ENCODE measurements at places on chromosomes 3 and 15.

DNA sequence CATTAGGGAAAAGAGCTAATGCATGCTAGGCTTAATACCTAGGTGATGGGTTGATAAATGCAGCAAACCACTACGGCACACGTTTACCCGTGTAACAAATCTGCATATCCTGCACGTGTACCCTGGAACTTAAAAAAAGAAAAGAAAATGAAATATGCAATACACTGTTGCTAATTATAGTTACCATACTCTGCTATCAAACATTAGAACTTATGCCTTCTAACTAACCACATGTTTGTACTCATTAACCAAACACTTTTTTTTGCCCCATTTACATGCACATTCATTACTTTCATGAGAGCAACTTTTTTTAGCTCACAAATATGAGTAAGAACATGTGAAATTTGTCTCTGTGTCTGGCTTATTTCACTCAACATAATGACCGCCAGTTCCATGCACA lies 253.1 kb downstream of the CGGBP1 start:
- no peak for DNase-seq

GRCh38 chr15:98528046-98528725 lies 120.2 kb upstream of the IGF1R start:
- no peak for DNase-seq

- no peak for DNase-seq
These were observed 291.0 kb downstream of the TBL1XR1 start for GRCh38 chr3:176906046-176906905.

DNA sequence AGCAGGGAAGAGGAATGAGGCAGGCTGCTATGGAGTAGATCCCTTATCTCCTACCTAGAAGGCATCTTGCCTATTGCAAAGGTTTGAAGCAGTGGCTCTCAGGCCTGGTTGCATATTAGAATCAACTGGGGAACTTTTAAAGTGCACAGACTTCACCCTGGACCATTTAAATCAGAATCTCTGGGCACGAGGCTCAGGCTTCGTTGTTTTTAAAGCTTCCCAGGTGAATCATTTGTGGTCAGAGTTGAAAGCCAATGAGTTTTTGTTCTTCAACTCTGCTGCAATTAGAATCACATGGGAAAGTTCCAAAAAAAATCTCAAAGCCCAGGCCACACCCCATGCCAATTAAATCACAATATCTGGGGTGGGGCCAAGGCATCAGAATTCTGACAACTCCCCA lies 773.1 kb downstream of the AGBL1 start:
- DNase-seq: no peak

DNA sequence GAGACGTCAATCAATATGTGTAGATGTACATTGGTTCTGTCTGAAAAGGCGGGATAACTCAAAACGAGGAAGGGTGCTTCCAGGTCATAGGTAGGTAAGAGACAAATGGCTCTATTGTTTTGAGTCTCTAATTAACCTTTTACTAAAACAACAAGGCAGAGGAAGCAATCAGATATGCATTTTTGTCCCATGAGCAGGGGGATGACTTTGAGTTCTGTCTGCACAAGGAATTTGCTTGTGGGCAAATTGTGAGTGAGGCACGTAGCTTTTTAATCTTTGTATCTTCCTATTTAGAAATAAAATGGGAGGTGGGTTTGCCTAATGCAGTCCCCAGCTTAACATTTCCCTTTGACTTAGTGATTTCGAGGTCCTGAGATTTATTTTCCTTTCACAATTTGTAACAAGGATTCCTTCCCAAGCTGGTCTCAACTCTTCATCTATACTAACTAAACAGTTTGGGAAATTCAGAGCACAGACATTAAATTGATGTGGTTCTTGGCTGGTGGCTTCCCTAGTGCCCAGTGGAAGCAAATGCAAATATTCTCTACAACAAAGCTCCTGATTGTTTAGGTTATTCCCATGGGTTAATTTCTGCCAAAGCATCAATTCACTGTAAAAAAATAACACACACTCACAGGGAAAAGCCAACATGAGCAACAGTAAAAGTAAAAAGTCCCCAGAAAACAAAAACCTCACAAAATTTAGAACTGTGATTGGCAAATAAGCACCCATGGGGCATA lies 738.8 kb upstream of the SGO1 start:
- no peak for DNase-seq

DNA sequence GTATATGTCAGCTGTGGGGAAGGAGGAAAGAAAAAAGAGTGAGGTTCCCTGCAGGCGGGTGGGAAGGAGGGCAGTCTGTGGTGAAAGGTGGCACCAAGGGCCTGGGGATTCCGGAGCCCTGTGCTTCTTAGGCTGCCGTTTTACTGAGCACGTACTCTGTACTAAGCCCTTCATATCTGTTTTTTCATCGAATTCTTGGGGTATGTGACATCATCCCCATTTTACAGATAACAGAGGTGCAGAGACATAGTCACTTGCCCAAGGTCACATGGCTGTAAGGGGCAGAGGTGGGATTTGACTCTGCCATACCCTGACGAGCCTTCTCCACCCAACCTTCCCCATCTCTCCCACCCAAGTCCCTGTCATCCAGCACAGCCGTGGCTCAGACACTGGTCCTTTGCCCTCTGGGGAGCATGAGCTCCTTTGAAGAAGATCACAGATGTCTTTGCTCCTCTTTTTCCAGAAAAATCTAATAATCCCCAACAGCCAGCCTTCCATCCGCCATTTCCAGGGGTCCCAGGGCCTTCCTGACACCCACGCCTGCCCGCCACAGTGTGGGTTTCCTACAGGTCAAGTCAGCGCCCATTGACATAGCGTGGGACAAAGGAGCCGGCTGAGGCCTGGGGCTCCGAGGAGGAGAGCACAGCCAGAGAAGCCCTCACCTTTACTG lies 24.2 kb downstream of the CYP11A1 start:
- DNase-seq: no peak

DNA sequence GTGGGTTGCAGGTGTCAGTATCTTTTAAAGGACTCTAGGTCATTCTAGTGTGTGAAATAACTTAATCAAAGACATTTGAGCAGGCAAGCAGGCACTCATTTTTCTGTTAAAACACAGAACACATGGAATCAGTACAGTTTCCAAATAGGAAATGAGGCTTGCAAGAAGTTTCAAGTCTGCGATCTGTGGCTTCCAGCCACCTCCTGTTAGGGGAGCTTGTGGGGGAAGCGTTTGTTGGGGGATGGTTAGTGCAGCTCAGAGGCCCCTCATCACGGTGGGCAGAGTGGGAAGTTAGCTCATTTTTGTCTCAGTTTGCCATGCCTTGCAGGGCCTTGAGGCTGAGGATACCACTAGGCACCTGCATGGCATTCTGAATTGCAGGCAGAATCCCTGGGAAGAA lies 59.9 kb downstream of the SLC6A11 start:
- no peak for DNase-seq

DNA sequence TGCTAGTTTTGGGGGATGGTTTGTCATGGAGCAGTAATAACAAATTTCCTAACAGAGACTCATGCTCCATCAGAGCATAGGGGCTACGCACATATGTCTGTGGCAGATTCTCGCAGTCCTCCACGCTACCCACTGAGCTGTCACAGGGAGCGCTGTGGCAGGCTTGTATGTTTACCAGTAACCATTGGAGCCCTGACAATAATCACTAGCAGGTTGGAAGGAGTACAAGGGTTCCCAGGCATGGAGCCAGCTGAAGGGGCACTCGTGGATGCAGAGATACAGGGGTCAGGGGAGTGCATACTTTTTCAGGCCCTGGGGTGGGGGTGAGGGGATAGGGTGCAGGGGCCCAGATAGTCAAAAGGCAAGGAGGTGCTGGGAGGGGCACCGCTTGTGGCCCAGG lies 7.9 kb upstream of the GP9 start:
- DNase-seq: no peak

GRCh38 chr3:39479701-39480414 lies 12.4 kb downstream of the MOBP start:
- DNase-seq: no peak

- no peak for DNase-seq
These were observed 54.7 kb downstream of the SLC41A3 start for GRCh38 chr3:126029241-126029640.

DNA sequence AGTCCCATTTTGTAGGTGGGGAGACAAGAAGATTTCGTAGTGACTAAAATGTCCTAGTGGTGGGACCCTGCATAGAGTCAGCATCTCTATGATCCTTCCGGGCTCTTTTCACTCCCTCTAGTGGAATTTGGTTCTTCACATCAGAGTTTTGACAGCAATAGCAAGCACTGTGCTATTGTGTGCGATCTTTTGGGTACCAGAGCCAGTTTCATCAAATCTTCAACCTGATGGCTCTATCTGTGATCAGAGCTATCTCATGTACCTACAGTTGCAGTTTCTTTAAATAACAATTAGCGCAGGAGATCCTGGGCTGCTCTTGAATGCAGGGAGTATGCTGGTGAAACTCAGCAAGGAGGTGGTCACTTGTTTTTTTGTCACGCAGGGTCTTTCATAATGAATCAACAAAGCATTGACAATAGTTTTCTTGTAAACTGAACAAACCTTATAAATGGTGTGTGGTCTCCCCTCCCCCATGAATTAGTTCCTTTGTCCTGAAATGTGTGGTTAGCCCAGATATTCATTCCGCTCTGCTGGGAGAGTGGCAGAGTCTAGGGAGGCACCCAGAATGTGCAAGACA lies 257.2 kb upstream of the SOX2 start:
- no peak for DNase-seq

DNA sequence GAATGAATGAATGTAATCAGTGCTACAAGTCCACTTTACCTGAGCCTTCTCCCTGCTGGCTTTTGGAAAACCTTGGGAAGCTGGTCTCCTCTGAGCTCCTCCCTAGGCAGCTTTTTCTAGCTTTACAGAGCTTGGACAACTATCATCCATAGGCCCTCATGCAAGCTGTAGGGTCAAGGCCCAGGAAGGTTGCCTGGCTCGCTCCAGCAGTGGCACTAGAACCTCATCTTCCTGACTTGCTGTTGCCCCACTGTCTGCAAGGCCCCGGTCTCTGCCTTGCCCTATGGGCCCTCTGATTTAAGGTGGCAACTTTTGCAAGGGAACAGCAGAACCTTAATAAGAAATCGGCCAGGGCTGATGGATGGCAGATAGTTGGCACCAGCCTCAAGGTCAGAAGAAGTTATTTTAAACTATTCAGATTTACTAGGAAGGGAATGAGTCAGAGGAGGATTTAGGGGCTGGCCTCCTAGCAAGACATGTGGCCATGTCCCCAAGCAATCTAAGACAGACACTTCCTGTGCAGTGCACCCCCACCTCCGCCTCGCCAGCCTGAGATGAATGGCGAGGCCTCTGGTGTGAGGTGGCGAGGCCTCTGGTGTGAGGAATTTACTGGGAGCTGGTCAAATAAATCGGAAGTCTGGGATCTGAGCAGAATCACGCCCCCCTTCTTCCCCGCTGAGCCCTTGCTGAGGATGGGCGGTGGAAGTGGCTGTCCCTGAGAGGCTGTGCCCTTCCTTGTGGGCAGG lies 180.8 kb downstream of the MEGF11 start:
- no peak for DNase-seq

- DNase-seq: no peak
These were observed 57.4 kb upstream of the ST3GAL6 start for GRCh38 chr3:98705694-98706093.

- no peak for DNase-seq
These were observed 3.1 kb downstream of the LMLN start for GRCh38 chr3:197963019-197963637.

- no peak for DNase-seq
These were observed 33.4 kb upstream of the RSL24D1 start for GRCh38 chr15:55230051-55230670.

GRCh38 chr15:39124155-39124552 lies 456.7 kb upstream of the THBS1 start:
- DNase-seq: no peak

- no peak for DNase-seq
These were observed 51.7 kb downstream of the GRIP2 start for GRCh38 chr3:14488286-14489041.

DNA sequence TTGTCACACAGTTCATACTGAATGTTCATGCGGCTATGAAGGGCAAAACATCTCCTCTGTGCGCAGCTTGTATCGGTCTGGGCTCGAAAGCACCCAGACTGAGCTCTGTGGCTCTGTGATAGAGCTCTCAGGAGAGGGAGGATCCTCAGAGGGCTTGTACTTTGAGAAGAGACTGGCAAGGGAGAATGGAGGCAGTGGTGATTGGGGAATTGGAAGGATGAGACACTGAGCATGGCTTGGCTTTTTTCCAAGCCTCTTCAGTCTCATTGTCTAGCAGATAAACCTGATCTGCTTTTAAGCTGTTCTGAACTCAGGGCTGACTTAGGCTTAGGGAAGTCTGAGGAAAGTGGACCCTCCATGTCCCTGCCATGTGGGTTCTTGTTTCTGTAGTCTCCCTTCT lies 43.0 kb downstream of the RAD54L2 start:
- no peak for DNase-seq

DNA sequence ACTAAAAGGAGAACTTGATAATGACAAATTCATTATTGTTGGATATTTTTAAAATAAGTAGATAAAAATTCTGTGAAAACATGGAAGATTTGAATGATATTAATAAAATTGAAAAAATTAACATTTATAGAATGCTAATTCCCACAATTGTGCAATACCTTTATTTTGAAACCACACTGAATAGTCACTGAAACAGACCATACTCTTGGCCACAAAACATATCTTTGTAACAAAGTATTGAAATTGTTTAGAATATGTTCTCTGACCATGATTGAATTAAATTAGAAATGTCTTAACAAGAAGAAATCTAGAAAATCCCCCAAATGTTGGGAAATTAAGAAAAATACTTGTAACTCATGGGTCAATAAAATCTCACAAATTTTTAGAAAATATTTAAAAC lies 49.2 kb downstream of the ARHGAP11B start:
- DNase-seq: no peak

DNA sequence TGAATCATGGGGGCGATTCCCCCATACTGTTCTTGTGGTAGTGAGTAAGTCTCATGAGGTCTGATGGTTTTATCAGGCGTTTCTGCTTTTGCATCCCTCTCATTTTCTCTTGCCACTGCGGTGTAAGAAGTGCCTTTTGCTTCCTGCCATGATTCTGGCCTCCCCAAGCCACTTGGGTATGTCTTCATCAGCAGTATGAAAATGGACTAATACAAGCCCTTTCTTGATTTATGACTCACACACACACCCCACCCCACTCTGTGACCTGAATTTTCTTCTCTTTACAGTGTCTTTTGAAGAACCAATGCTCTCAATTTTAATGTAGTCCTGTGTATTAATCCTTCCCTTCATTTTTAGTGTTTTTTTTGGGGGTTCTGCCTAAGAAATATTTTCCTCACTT lies 244.8 kb downstream of the PLCL2 start:
- no peak for DNase-seq

GRCh38 chr15:62505762-62506161 lies 340.7 kb upstream of the C2CD4B start:
- no peak for DNase-seq

- no peak for DNase-seq
These were observed 4.1 kb downstream of the FGD5 start for GRCh38 chr3:14822670-14823390.

DNA sequence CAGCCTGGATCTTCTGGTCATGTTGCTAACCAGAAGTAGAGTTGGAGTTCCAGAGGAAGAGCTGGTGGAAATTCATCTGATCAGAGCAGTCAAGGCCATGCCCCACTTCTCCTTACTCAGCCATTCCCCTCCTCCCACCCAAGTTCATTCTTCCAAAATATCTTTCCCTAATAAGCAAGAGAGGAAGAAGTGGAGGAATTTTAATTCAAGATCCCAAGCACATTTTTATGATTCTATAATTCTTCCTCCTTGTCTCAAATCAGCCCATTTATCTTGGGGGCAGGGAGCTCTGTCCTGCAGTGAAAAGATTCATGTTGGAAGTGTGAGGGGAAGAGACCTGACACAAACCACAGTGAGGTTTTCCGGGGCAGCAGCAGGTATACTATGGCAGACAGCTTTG lies 85.0 kb upstream of the GALNT15 start:
- DNase-seq: no peak
